Forelimb muscle (tissue), 1 donor: ENCODE measurements at places on chromosomes 1 and 21. TPM values are rescaled to one million over a fixed set of nuclear protein-coding genes. Genes with fewer than 3 reads are reported as not detected.

DNA sequence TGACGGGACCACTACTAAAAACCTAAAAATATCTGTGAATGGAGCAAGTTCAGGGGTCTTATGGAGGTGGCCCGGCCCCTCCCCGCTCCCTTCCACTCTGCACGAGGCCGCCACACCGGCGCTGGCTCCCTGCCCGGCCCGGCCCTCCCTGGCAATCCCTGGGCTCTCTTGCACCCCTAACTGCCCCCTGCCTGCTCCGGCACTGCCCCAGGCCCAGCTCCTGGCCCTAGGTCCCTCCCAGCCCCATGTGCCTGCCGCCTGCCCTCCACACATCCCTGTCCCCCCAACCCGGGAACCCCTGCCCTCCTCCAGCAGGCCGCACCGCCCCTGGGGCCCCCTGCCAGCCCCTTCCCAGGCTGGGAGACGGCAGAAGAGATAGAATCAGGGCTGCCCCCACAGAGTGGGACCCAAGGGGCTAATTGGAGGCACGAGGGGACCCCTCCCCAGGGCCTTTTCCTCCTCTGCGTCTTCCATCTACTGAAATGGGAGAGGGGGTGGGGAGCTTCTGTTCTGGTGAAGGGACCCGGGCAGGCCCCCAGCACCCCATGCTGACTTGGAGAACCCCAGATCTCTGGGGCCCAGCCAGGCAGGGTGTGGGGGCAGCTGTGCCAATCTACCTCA lies 9.3 kb upstream of the CTRC start:
- no peak for DNase-seq

GRCh38 chr1:223425550-223425949 lies 32.3 kb downstream of the CCDC185 start:
- DNase-seq = no peak

GRCh38 chr1:219352961-219353651 lies 179.4 kb downstream of the LYPLAL1 start:
- DNase-seq = no peak

HSD3B2 gene
- polyA plus RNA-seq = not detected

- DNase-seq = no peak
Observed at GRCh38 chr1:44460107-44460882, 55.2 kb downstream of the RNF220 start.

- no peak for DNase-seq
Observed at GRCh38 chr21:21457077-21457476, 458.9 kb downstream of the NCAM2 start.

- no peak for DNase-seq
Observed at GRCh38 chr1:89941110-89941766, 53.7 kb upstream of the ZNF326 start.

S100A16 gene
- polyA plus RNA-seq = 43.0 TPM

DNA sequence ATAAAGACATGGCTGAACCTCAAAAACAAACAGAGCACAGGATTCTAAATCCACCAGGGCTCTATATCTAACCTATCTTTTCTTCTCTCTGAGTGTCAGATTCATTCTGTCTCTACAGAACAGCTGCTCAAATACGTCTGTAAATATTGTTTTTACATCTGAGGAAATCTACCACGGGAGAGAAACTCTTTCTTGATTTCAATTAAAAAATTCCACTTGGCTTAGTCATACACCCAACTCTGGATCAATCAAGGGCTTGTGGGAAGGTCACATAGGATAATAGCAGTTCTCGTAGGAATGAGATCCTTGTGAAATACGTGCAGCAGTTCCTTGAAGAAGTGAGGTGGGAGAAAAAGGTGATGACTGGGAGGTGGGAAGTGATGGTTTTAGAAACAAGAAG lies 1355.7 kb upstream of the ADGRL2 start:
- DNase-seq = no peak

CHIA gene
- not detected for polyA plus RNA-seq

SYPL2 gene
- 304 TPM for polyA plus RNA-seq

GRCh38 chr1:47915677-47916353 lies 81.4 kb downstream of the TRABD2B start:
- no peak for DNase-seq

- DNase-seq = no peak
Observed at GRCh38 chr1:117231748-117232373, 21.1 kb upstream of the VTCN1 start.

- no peak for DNase-seq
Observed at GRCh38 chr1:247531937-247532336, 4.3 kb downstream of the OR2C3 start.

DNA sequence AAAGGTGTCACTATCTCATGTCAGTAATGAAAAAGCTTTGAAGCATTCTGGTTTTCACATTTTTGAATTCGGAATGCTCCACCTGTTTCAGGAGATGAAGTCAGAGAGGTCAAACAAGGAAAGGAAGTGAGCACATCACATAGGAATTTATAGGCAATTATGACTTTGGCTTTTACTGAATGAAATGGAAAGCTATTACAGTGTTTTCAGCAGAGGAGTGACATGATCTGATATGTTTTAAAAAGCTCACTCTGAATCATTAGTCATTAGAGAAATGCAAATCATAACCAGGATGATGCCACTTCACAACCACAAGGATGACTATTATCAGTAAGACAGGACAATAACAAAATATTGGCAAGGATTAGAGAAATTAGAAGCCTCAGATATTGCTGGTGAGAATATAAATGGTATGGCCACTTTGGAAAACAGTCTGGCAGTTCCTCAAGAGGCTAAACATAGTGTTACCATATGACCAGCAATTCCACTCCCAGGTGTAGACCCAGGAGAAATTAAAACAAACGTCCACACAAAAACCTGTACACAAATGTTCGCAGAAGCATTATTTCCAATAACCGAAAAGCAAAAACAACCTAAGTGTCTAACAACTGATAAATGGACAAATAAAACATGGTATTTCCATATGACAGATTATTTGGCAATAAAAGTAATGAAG lies 7.5 kb downstream of the TAF1A start:
- DNase-seq = no peak

GRCh38 chr1:910311-910880 lies 13.3 kb upstream of the SAMD11 start:
- DNase-seq = no peak

DNA sequence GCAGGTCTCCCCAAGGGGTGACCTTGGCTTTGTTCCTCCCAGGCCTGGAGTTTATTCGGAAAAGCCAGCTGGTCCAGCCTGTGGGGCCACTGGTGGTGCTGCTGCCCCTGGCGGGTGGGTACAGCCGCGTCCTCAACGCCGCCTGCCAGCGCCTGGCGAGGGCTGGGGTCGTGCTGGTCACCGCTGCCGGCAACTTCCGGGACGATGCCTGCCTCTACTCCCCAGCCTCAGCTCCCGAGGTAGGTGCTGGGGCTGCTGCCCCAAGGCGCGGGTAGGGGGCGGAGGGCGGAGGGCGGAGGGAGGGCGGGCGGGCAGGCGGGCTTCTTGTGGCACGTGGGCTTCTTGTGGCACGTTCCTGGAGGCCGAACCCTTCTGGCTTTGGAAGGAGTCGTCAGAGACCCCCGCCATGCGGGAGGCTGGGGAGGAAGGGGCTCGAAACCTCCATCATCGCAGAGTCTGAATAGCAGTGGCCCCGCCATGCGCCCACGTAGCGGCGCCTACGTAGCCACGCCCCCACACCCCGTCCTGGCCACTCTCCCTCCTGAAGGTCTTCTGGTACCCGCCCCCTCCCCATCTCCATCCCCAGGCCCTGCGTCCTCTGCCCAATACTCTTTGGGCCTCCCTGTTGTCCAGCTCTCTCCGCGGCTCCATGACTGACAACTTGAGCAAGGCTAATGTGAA lies 16.7 kb downstream of the PCSK9 start:
- DNase-seq = no peak

CHML gene
- 11.6 TPM for polyA plus RNA-seq

DNA sequence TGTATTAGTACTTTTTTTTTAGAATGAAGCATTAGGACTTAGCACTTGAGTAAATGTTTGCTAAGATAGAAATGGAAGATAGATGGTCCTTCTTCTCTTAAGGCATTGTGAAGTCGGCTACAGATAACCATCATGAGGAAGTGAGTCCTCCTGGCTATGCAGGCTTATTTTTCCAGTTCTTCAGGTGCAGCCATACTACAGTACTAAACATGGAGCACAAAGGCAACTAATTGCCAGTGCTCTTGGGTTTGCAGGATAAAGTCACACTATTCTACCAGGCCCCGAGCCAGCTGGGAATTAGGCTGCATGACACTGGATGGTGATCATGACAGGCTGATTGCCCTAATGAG lies 197.3 kb upstream of the SGIP1 start:
- DNase-seq = no peak

TCHH gene
- 0.03 TPM for polyA plus RNA-seq

NBPF10 gene
- 1.3 TPM for polyA plus RNA-seq

OR2AK2 gene
- not detected for polyA plus RNA-seq

- no peak for DNase-seq
Observed at GRCh38 chr1:216599851-216600250, 123.4 kb downstream of the ESRRG start.

DNA sequence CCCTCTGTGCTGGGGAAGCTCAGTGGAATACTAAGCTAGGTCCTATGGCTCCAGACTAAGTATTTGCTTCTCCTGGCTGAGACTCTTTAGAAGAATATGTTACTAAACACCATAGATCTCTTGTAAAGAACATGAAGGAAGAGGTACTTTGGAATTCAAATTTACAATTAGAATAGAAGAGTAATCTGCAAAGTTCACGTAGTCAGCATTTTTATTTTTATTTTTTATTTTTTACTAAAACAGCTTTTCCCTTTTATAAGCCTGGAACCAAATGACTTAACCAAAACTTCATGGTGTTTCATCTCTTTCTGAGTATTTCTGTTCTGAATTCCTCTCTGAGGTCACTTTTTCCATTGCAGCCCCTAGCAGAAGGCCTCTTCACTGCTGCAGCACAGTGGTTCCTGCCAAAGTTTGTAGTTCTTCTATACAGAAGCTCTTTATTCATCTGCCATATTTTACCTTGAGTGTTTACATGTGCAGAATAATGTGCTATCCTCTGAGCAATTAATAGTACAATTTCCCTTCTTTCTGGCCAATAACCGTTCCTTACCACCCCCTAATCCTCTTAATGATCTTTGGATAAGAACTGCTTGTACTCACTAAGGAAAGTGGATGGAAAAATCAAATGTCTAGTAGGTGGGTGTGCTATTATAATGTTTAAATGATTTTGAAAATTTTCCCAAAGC lies 27.2 kb downstream of the TSEN15 start:
- peak; percentile 88 for DNase-seq

TMEM125 gene
- not detected for polyA plus RNA-seq

PDE4B gene
- polyA plus RNA-seq = 16.7 TPM

- DNase-seq = no peak
Observed at GRCh38 chr1:27604579-27605299, 795 bp upstream of the AHDC1 start.

GRCh38 chr1:61111084-61112004 lies 29.0 kb downstream of the NFIA start:
- no peak for DNase-seq
